ENCODE measurements at places on chromosomes 6 and 20. TPM values are rescaled to one million over a fixed set of nuclear protein-coding genes. Genes with fewer than 3 reads are reported as not detected.

GRCh38 chr6:168956141-168956838 is 297.4 kb downstream of the THBS2 start:
- DNase-seq: no peak

DNA sequence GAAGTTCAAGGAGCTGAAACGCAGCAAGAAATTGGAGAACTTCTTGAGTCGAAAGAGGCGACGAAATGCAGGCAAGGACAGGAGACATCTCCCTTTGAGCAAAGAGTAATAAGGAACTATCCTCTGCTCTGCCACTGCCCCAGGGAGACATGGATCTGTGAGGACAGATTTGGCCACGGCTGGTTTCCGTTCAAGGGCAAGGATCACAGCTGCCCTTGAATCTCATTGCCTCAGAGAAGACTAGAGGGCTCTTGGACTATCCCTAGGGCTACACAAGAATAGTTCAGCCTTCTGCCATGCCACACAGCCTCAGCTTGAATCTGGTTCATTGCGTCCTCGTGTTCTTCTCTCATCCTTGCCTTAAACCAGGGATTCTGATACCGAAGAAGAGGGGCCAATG is 7.7 kb downstream of the RRP36 start:
- DNase-seq: no peak

- DNase-seq: peak; percentile 49
Measured at GRCh38 chr6:1312473-1313367, 822 bp downstream of the FOXQ1 start.

- no peak for DNase-seq
Measured at GRCh38 chr20:4069751-4070150, 54.4 kb upstream of the RNF24 start.

DNA sequence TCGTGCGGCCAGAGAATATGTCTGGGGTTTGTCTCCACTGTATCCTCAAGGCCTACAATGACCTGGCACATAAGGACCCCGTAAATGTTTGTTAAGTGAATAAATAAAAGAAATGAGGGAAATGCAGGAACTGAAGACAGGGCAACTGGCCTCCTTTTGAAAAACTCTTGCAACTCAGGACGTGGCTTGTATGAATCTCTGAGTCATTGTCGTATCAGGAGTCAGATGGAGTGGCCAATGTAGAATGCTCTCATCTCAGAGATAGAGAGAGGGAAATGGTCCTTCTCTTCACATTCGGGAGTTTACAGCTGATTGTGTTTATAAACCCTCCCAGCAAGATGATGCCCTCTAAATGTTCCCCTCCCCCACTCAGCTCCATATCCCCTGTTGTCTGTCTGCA is 57.1 kb downstream of the UST start:
- DNase-seq: no peak

DNA sequence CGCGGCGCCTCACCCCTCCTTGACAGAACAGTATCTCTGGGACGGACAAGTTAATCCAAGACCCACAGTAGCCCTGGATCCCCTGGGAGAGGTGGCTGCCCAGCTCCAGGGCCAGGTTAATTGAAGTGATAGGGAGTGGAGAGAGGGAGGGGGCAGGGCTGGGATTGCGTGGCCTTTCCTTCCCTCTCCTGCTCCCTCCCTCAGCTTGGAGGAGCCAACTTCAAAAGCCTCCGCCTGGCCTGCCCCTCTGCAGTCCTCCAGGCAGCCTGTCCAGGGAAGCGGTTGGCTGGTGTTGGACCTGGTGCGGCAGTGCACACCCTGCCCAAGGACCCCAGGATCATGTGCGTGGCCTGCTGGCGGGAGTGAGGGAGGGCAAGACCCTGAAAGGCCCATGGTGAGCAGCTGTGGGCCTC is at the start of gene C20orf204:
C20orf204 (plus strand) TSS at position 250 of the 413 bp plus-strand sequence; CDS start at position 392, 142 bp downstream.
- no peak for DNase-seq

GRCh38 chr6:3457710-3458602 is 1.1 kb upstream of the SLC22A23 start:
- DNase-seq: no peak

- DNase-seq: peak; percentile 40
Measured at GRCh38 chr20:63499338-63499969, 571 bp upstream of the EEF1A2 start.

GRCh38 chr20:62461157-62461556 is 14.6 kb downstream of the GATA5 start:
- no peak for DNase-seq

Gene GPR63
- 1.3 TPM for total RNA-seq

Gene PGBD1
- 3.1 TPM for total RNA-seq

Gene TPD52L1
- 37.5 TPM for total RNA-seq

Gene MCHR2
- not detected for total RNA-seq

Gene SYS1
- 42.1 TPM for total RNA-seq

Data from Calu3 (cell line).